Common myeloid progenitor, CD34-positive (primary cell): ENCODE measurements at places on chromosomes 12 and 14.
A peak's percentile ranks its signal among the peaks of the same experiment; 100 is the strongest.

GRCh38 chr14:76682367-76682766 is 78.9 kb upstream of the VASH1 start:
- DNase-seq: no peak

GRCh38 chr12:131464081-131464480 is 246.8 kb upstream of the SFSWAP start:
- no peak for DNase-seq

DNA sequence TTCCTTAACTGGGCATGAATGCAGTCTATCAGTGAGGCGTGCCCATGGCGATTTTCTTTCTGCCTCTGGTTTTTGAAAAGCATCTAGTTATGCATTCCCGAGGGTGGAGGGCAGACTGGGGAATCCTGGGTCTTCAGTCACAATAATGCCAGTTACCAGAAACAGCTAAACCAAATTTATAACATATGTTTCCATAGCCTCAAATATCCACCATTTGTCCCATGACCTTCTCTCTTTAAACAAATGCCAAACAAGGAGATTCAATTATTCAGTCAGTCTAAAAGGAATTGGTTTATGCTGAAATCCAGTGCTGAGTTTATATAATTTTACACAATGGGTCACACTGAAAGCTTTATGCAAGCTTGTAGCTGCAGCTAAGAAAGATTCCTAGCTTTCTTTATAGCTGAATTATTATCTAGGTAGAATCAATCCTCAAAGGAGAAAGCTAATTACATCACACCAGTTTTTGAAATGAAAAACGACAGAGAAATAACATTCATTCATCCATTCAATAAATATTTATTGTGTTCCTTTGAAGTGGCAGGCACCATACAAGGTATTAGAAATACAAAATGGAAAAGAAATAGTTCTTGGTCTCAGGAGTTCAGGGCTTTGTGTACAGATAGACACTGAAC is 131.3 kb upstream of the RAP1B start:
- no peak for DNase-seq

GRCh38 chr12:109387425-109388166 is 39.9 kb downstream of the MYO1H start:
- DNase-seq: peak; percentile 48

- DNase-seq: no peak
These were observed 152.2 kb downstream of the PDE3A start for GRCh38 chr12:20520532-20520931.

DNA sequence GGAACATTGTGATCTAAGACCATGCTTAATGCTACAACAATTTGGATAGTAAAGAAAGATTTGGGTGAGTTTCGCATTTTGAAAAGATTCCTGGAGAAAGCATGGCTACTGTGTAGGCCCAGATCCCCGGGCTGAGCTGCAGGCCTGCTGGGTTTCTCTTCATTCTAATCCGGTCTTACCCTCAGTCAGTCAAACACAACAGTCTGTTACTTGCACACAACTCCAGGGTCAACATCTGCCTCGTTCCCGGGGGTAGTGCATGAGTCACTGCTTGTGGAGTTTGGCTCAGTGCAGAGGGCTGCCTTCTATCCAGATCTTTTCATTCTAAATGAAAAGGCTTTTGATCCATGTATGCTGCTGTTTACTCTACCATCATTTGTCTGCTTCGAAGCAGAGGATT is 60.4 kb upstream of the SEL1L start:
- no peak for DNase-seq

GRCh38 chr12:32600681-32601080 is 78.4 kb upstream of the DNM1L start:
- DNase-seq: no peak

DNA sequence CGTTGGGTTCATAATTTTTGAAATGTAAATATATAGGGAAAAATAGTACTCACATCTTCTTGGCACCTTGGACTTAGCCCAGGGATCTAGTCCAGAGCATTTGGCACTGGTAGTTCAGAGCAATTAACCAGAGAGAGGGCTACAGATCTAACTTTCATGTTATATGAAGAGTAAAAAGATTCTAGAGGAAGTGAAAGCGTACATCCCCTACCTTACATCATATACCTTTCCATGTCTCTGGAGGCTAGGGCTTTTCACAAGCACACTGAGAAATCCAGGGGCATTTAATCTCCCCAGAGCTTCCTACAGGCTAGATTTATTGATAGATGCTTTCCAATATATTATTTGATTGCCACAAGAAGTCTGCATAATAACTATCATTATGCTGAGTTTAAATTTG is 687.5 kb upstream of the FBXO33 start:
- no peak for DNase-seq

DNA sequence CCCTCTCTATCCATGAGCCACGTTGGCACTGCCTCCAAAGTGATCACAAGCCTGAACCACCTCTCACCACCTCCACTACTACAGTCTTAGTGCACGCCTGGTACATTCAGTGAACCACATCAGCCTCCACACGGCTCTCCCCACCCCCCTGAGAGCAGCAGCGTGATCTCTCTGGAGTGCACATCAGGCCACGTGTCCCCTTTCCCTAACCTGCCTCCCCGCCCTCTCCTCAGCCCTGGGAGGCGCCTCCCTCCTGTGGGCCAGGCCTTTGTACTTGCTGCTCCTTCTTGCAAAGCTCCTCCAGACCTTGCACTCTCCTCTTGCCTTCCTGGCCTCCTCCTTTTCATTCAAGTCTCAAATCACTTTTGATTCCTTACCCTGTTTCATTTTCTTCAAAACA is 49.8 kb downstream of the SLC6A12 start:
- DNase-seq: no peak

GRCh38 chr14:56221382-56222128 is 103.3 kb downstream of the PELI2 start:
- no peak for DNase-seq

- DNase-seq: no peak
These were observed 30.3 kb downstream of the NDUFA12 start for GRCh38 chr12:94973221-94973620.

GRCh38 chr12:63025116-63025515 is 90.2 kb upstream of the PPM1H start:
- no peak for DNase-seq
